ENCODE measurements at places on chromosomes 13 and 19. TPM values are rescaled to one million over a fixed set of nuclear protein-coding genes. Genes with fewer than 3 reads are reported as not detected.

Gene GRK1
- total RNA-seq: not detected

Gene ZNF765
- 33.7 TPM for total RNA-seq

Gene ZNF726
- 1.7 TPM for total RNA-seq

Gene FGF9
- total RNA-seq: under 0.01 TPM

Gene PARP4
- total RNA-seq: 44.5 TPM

Gene SKA3
- total RNA-seq: 1.7 TPM

Gene ZNF793
- 7.0 TPM for total RNA-seq

Gene SIGLEC8
- not detected for total RNA-seq

Gene VSTM1
- total RNA-seq: not detected

Gene PGLYRP1
- not detected for total RNA-seq

Gene PNMA8A
- 4.7 TPM for total RNA-seq

Gene LENG9
- 13.7 TPM for total RNA-seq

Gene POGLUT2
- total RNA-seq: 11.4 TPM

Gene DZIP1
- total RNA-seq: 6.5 TPM
